ENCODE measurements at places on chromosomes 4 and X.

DNA sequence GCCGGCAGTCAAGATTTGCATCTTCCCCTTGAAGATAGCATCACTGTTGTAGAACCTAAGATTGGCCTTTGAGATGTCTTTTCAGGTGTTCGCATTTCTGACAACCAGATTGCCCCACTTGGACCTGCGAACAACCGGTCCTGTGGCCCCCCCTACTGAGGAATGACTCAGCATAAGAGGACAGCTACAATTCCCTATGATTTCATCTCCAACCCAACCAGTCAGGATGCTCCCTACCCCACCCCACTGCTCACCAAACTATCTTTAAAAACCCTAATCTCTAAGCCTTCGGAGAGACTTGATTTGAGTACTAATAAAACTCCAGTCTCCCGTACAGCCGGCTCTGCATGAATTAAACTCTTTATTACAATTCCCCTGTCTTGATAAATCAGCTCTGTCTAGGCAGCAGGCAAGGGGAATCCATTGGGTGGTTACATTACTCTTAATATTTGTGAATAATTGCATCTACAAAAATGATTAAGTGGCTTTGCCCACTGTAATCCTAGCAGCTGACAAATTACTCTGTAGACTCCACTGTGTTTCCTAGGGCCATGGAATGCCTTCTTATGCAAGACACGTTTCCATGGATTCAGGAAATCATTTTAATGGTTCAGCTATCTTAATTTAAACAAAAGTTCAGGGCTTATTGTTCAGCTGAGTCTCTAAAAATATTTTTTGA lies 95.4 kb downstream of the GPR143 start:
- no peak for DNase-seq

DNA sequence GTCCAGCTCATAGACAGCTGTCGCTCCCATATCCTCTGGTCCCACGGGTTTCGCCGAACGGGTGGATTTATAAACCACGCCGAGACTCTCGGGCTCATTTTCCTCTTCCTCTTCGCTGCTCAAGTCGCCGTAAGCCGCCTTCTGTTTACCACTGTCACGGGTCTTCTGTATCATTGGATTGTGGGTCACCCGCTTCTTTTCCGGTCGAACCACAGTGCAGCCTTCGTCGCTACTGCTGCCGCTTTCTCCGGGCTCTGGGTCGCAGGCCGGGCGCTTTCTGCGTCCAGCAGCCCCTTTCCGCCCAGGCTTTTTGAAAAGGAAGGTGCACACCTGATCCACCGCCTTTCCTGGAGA lies 311 bp downstream of the RNF113A start:
- DNase-seq = no peak

- DNase-seq = no peak
Measured at GRCh38 chrX:140971099-140971795, 31.1 kb upstream of the SPANXB1 start.

DNA sequence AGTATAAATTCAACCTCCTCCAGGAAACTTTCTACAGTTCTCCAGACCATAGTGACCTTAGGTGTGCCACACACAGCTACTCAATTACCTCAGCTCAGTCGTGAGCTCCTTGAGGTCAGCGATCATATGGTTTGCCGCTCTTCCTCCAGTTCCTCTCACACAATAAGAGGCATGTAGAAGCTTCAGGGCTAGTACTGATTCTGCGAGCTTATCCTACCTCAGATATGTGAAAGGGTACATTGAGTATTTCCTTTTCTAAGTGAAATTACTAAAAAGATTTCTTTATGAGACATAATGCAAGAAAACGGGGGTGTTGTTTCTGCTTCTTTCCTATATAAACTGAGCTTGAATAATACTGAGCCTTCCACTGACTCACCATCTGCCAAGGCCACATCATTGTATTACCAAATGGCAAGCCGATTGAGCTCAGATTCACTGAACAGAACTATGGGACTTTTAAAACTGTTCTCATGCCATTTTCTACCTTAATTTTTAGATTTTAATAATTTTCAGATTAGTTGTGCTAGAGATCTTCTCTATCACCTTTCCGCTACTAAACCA lies 183.1 kb downstream of the HS6ST2 start:
- no peak for DNase-seq

DNA sequence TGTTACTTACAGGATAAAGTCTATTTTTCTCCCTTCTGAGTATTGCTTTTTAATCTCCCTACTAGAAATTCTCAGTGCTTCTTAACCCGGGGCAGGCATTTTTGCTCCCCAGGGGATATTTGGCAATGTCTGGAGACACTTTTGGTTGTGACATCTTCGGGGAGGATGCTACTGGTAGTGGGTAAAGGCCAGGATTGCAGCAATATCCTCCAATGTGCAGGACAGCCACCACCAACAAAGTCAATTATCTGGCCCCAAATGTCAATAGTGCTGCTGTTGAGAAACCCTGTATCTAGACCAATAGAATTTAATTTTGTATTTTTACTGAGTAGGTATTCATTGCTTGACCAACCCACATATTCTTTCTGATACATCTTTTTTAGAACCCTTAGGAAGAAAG lies 669.5 kb upstream of the MAGEB2 start:
- DNase-seq = no peak

DNA sequence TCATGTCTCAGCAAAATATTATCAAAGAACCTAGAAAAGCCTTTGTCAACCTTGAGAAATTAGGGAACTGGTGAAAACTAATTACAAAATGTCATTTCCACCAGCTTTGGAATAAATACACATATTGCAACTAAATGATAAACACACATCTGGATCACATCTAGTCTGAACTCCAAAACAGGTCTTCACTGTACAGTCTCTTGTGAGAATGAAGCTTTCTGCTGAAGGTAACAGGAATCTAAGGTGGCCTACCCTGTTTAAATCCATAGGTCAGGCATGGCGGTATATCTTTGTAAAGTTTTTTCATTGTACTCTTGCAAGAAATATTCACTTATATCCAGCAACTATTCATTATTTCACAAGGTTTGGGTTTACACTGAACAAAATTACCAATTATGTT lies 1.7 kb downstream of the SH3D19 start:
- no peak for DNase-seq

GRCh38 chrX:10022580-10023245 lies 55.6 kb downstream of the CLDN34 start:
- DNase-seq = no peak

- DNase-seq = no peak
Measured at GRCh38 chrX:39337451-39337850, 536.2 kb downstream of the MID1IP1 start.

GRCh38 chr4:77385124-77385969 lies 220.3 kb upstream of the CXCL13 start:
- peak; percentile 21 for DNase-seq

DNA sequence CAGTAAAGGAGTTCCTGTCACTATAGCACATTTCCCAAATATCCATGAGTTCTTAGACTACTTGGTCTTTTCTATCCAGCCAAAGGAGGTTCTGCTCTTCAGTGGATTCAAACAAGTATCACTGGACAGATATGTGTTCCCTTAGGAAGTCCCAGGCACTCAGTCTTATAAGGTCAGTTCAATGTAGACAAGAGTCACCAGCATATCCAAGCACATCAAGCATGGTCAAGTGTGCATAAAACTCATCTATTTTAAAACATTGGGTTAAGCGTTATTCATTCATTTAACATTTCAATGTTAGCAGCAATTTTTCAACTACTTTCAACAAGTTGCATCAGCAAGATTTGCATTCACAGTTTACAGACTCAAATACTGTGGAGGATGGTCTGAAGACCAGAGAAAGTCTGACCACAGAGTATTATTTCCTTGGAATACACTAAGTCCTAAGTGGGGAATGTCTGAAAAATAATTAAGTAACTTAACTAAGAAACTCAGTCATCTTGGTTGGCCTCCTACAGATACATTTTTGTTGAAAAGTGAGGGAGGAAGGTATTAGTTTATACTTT lies 630.5 kb upstream of the IGFBP7 start:
- no peak for DNase-seq

GRCh38 chr4:95272797-95273196 lies 276.0 kb downstream of the UNC5C start:
- no peak for DNase-seq

DNA sequence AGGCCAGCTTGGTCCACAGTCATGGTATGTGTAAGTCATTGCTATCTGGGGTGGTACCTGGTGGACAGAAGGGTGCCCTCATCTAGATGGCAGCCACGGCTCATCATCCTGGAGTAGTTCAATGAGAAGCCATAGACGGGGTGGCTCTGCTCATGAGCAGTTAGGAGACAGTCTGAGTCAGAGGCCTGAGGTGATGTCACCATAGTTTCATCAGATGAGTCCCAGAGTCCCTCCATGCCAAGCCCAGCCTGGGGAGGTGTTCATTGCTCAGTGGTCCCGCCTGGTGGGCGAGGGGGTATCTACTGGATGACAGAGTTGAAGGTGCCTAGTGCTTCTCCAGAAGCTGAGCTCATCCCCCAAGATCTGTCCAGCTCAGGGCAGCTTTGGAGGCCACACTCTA lies 49.8 kb downstream of the DLG3 start:
- DNase-seq = no peak

- no peak for DNase-seq
Measured at GRCh38 chr4:157447195-157447594, 226.7 kb downstream of the GRIA2 start.

All from T-helper 1 cell (primary cell).